Left kidney (tissue), 8 donors: ENCODE measurements at places on chromosomes 1 and 21.
A peak's percentile ranks its signal among the peaks of the same experiment; 100 is the strongest.

GRCh38 chr1:165011186-165011585, 345.3 kb downstream of the LMX1A start:
- no peak for DNase-seq

DNA sequence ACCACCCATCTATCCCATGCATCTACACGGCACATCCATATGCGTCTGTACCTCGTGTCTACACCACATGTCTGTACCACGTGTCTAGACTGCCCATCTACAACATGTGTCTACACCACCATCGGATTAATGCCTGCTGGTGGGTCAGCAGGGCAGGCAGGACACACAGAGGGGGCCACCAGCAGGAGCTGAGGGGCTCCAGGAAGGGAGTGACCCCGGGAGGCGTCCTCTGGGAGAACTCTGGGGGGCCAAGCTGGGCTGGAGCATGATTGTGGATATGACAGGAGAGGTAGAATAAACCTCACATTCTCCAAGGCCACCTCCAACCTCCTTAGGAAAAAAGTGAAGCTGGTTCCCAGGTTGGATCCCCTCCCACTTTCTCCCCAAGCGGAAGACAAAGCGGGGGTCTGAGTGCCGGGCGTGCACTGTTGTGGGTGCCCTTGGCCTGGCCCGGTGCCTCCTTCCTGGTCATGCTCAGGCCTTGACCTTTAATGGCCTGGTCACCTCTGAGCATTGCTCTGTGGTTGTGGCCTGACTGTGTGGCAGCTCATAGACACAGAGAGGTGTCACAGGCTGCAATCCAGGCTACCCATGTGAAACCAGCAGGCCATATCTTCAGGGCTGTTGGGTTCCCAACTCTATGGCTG, 881 bp upstream of the ACTRT2 start:
- DNase-seq: no peak

DNA sequence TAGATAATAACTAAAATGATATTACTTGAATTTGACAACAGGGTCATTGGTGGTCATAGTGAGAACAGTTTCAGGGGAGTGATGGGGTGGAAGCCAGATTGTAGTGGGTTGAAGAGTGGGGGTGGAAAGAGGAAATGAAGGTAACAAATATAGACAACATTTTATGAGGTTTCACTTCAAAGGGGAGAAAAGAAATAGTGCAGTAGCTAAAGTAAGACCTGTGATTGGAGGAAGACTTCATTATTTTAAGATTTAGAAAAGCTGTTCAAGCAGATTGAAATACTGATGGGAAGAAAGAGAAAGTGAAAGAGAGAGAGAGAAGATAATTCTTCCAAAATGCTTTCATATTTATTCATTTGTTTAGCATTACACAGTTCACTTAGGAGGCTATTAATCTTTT, 52.0 kb upstream of the KCNA3 start:
- DNase-seq: no peak

DNA sequence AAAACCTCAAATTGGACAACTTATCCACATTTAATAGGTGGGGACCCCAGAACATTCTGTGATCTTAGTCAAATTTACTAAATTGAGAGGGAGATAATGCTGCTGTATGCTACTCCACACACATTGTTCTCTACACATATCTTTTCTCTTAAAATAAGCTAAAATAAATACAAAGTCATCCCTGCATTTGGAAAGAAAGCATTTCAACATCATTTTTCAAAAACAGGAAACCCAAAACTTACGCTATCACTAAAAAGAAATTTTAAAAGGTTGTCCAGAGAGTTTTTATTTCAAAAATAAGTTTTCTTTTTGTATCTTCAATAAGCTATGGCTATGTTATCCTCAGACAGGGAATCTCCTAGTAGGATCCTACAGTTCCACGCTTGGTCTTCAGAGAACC, 19.5 kb upstream of the OR6N2 start:
- no peak for DNase-seq

GRCh38 chr1:106278716-106279115, 777.8 kb upstream of the PRMT6 start:
- no peak for DNase-seq

GRCh38 chr1:35264035-35264434, 4.5 kb upstream of the ZMYM4 start:
- no peak for DNase-seq

GRCh38 chr1:40317394-40318074, 448 bp upstream of the COL9A2 start:
- DNase-seq: no peak

- DNase-seq: no peak
Observed at GRCh38 chr1:52153898-52154297, 12.0 kb downstream of the ZFYVE9 start.

DNA sequence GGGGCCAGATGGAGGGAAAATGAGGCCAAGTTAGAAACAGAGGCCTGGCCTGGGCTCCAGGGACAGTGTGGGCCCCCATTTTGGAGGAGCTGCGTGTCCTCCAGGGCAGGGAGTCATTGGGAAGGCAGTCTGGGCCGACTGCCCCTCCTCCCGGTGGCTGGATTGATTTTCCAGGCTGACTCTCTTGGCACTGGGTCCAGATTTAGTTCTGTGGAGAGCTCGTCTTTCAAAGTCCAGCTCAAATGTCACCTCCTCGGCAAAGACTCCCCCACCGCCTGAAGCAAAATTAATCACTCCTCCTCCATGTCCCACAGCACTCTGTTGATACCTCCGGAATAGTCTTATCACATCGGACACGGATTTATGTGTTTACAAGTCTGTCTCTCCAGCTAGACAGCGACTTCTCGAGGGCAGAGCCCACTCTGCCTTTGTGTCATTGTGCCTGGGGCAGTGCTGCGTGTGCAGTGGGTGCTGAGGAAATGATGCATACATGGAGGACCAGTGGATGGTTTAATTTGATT, 175.1 kb downstream of the CAMTA1 start:
- peak; percentile 81 for DNase-seq

- DNase-seq: no peak
Observed at GRCh38 chr1:205069371-205070125, 14.7 kb downstream of the TMEM81 start.

GRCh38 chr1:206111271-206111927, 5.8 kb downstream of the AVPR1B start:
- no peak for DNase-seq

- DNase-seq: no peak
Observed at GRCh38 chr1:105865546-105865945, 1190.9 kb upstream of the PRMT6 start.

- DNase-seq: no peak
Observed at GRCh38 chr1:87135329-87135712, 193.4 kb upstream of the LMO4 start.

DNA sequence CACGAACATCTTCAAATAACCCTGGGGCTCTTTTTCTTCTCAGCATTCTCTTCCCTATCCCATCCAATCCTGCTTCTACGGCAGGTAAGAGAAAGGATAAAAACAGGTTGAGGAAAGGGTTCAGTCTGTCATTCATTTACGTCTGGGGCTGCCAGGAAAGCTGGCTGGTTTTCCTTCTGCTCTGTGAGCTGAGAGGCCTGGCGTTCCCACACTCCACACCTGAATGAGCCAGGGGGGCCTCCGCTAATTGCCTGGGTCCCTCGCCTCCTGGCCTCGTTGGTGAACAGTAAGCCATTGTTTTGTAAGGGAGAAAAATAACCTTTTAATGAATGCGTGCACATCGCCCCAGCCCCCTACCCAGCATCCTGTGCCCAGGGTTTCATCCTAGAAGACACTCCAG, 70.8 kb upstream of the SIM2 start:
- DNase-seq: no peak

- no peak for DNase-seq
Observed at GRCh38 chr1:169326956-169327268, 40.7 kb downstream of the NME7 start.

DNA sequence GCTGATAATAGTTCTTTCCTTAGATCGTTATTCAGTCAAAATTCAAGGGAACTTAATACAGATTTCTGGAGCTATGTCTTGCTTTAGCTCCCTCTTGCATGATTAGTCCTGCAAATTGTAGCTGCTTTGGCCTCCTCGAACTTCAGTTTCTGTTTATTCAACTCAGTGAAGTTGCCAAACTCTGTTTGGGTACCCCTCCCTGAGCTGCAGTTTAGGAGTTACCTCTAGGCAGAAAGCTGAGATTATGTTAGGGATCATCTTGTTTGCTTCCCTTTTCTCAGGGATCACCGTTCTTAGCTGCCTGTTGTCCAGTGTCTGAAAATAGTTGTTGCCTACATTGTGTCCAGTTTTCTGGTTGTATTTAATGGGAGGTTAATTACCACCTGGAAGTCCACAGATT, 43.5 kb downstream of the SNX27 start:
- DNase-seq: no peak

DNA sequence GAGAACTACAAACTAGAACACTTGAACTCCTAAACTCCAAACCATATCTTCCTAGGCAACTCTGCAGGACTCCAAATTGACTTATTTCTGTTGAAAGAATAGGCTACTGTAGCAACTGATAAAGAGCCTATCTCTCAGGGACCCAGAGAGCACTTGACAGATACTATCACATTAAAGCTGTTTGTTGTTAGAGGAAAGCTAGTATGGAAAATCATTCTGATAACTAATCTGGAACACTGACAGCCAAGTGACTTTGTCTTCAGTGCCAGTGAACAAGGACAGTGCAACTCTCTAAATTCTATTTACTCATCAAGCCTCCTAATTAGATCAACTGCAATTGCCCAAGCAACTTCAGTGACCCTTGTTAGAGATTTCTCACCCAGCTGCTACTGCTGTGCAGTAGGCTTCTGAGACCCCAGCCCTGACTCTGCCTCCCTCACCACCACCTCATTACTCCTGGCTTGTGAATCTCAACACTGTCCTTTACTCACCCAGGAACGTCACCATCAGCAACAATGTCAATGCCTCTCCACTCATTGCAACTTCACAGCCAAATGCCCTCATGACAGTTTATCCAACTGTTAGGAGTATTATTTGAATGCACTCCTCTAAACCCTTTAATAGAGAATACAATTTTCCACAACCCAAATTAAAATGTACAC, 7.4 kb upstream of the RGS13 start:
- DNase-seq: no peak

DNA sequence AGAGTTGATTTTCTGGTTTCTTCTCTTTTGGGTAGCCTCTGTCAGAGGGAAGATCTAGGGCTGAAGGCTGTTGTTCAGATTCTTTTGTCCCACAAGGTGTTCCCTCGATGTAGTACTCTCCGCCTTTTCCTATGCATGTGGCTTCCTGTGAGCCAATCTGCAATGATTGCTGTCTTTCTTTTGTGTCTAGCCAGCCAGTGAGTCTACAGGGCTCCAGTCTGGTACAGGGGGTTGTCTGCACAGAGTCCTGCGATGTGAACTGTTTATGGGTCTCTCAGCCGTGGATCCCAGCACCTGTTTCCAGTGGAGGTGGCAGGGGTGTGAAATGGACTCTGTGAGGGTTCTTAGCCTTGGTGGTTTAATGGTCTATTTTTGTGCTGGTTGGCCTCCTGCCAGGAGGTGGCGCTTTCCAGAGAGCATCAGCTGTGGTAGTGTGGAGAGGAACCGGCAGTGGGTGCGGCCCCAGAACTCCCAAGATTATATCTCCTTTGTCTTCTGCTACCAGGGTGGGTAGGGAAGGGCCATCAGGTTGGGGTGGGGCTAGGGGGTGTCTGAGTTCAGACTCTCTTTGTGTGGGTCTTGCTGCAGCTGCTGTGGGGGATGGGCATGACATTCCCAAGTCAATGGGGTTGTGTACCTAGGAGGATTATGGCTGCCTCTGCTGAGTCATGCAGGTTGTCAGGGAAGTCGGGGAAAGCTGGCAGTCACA, 81.3 kb upstream of the C21orf91 start:
- no peak for DNase-seq

GRCh38 chr21:31781737-31782136, 49.8 kb upstream of the SCAF4 start:
- peak; percentile 31 for DNase-seq

DNA sequence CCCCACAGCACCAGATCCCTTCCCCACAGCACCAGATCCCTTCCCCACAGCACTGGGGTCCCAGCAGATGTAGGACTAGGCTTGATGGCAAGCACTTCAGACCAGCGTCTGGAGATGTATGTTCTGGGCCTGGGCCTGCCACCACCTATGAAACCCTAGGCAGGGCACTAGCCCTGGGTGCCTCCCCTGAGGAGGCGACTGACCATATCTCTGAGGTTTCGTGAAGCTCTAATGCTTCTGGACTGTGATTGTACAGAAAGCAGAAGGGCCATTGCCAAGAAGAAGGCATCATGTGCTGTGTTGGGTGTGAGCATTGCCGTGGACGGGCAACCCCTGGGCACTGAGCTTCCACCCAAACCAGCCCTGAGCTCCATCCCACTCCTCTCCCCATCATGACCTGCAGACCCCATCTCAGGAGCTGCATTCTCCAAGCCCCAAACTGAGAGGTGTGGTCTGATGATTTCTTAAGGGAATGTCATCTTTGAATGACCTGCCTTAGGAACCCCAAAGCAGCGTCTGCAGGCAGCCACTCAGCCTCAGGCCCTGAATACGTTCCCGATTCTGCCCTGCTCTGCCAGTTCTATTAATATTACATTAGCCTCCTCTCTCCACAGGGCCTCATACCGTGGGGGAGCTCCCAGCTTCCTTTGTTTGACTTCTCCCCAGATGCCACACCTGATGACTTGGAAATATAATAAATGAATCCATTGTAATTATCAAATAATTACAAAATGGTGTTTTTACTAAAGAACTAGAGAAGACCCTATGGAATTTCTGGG, 163.4 kb downstream of the TRIM33 start:
- no peak for DNase-seq

- DNase-seq: no peak
Observed at GRCh38 chr1:177023726-177024125, 140.8 kb downstream of the ASTN1 start.

DNA sequence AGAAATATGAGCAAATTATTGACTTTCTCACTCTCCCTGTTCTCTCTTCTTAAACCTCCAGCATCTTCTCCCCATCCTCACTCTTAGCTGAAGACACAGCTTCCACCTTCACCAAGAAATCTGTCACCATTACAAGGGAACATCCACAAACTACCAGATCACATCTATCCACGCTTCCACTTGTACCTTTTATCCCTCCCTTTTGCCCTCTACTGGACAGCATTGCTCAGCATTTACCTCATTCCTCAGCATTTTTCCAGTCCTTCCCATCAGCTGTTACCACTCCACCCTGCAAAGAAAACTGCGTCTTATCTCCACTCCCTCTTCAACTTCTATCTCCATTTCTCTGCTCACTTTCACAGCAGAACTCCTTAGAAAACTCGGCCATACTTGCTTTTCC, 42.6 kb downstream of the KCNJ6 start:
- DNase-seq: no peak

DNA sequence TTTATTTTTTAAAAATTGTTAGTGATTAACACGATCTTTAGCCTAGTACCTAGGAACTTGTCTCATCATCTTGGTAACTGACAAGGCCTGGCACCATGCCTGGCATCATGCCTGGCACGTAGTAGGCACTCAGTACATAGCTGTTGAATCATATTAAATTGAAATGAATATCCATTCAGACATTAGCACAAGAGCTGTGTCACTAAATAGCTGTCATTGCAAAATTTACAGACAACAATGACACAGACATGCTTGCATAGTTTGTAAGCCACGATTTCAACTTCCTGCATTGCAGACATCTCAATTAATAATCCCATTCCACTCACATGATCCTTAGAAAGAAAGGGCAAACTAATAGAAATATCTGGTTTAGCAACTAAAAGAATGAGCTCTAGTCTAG, 15.4 kb upstream of the PHACTR4 start:
- DNase-seq: no peak

- no peak for DNase-seq
Observed at GRCh38 chr1:29395736-29396437, 159.6 kb downstream of the PTPRU start.

- no peak for DNase-seq
Observed at GRCh38 chr1:996851-997712, 2.8 kb downstream of the HES4 start.
